Activated CD8-positive, alpha-beta T cell treated with anti-CD3 and anti-CD28 coated beads for 36 hours (primary cell): ENCODE measurements at places on chromosomes 3 and 15.

DNA sequence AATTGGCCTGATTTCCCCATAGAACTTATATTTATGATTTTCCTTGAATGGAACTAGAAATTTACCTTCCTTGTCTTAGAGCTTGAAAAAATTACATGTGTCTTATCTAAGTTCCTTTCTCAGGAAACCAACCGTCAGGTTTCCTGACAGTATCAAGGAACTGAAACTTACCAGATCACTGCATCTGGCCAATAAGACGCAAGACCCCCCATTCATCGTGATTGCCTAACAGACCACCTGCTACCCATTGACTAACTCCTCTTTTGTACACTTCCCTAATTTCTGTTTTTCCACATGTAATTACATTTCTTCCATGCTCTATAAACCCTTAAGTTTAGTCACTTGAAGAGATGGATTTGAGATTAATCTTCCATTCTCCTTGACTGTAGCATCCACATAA lies 517.2 kb upstream of the CBLB start:
- DNase-seq, result no peak

DNA sequence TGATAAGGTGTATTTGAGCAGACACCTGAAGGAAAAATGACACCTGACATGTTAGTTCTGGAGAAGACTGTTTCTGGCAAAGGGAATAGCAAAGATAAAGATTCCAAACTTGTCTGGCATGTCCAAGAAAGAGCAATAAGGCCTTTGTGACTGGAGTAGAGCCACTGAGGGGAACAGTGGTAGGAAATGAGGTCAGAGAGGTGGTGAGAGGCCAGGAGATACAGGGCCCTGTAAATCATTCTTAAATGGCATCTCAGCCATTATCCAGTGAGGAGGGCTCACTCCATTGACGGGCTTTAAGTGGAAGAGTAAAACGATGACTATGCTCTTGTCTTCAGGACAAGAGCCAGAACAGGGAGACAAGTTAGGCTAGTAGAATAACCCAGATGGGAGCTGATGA lies 4.5 kb downstream of the SLC49A4 start:
- DNase-seq, result no peak

- DNase-seq, result no peak
Observed at GRCh38 chr3:170585008-170585936, 603 bp downstream of the SLC7A14 start.

DNA sequence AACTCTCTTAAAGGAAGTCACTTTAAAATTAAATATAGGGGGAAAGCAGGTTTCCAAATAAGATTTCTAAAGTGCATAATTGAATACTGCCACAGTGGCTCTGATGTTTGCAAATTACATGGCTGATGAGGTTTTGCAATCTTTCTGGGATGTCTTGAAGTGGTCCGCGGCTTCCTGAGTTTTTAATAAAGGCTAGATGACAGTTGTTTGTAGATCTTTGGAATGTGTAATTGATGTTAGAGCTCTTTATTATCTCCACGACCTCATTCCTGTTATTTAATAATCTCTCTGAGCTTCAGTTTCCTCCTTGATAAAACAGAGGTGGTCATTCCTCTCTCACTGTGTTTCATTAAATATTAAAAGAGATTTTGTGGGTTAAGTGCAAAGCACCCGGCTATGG lies 27.0 kb upstream of the CEMIP start:
- DNase-seq, result no peak

GRCh38 chr15:73957785-73958184 lies 31.5 kb downstream of the LOXL1 start:
- no peak for DNase-seq

DNA sequence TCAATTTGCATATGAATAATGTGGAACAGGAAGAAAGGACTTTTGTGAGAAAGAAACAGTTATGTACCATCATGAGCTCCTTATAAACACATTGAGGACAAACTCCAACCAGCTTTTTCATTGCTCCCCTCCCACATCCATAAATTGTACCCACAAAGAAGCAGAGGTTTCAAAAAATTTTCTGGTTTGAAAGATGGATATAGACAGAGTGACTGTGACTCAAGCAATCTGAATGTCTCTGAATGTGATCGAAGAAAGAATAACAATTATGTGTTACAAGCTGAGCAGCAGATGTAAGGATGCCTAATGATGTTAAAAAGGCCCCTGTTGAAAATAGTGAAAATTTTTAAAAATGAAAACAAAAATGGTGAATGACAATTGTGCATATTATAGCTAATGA lies 127.4 kb downstream of the TFG start:
- DNase-seq, result no peak
